Renal cortical epithelial cell (primary cell): ENCODE measurements at places on chromosomes 6 and 20.

DNA sequence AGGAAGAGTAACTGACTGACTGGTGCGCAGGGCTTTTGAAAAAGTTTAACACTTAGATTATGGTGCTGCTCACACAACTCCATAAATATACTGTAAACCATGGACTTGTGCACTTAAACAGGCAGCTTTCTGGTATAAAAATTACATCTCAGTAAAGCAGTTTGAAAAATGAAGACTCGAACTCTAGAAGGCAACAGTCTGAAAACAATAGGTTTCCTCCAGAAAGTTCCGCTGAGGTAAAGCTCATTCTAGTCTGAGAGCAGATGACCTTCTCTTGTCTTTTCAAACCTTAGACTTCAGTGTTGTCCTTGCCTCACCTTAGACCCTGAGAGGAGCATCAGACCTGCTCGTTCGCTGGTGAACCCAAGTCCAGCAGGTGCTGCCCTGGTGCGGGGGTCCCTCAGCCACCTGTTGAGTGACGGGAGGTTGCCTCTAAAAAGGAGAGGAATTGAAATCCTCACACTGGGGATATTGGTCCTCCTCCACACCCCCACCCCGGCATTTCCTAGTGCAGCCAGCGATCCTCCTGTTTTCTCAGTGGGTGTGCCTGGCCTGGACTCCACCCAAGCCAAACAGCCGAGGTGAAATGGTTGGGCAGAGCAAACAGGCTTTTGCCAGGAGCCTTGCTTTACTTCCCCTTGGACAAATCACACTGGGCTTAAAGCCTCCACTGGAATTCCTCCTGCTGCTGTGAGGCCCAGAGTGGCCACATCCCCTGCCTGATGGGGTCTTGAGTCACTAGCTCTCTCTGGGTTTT is 14.7 kb upstream of the PYGB start:
- peak; percentile 90 for DNase-seq

GRCh38 chr20:50344232-50345071 is 153.8 kb downstream of the CEBPB start:
- no peak for DNase-seq

GRCh38 chr6:135033238-135033637 is 21.4 kb downstream of the HBS1L start:
- DNase-seq, result no peak

GRCh38 chr6:3749977-3750316 is 1.6 kb downstream of the PXDC1 start:
- peak; percentile 53 for DNase-seq

DNA sequence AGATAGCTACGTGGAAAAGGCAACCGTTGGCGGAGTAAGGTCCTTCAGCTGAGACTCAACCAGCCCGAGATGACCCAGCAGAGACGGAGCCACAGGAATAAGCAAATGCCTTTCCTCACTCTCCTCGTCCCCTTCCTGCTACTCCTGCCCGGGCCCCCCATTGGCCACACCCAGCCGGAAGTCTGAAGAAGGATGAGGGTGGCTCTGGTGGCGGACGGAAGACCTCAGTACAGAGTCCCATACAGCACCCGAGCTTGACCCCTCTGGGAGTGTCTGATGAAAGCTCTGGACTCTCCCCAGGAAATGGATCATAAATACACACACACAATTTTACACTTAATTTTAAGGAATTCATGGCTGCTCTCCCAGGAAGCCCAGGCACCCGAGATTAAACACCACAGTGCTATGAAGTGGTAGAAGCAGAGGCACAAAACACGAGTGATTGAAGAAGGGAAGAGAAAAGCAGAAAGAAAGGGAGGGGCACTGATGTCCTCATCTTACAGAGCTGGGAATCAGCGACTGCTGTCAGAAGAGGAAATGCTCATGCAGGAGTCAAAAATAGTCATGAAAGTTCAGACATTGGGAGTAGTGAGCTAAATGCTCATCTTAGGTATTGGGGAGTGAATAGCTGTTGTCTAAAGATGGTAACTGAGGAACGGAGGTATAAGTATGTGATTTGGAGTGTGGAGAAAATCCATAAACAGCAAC is 125.6 kb downstream of the BANF2 start:
- no peak for DNase-seq

GRCh38 chr6:83258517-83258916 is 65.4 kb downstream of the RWDD2A start:
- no peak for DNase-seq

GRCh38 chr20:43690943-43691598 is 24.2 kb downstream of the MYBL2 start:
- DNase-seq, result no peak

- DNase-seq, result peak; percentile 29
These were observed 387.8 kb downstream of the SMOC2 start for GRCh38 chr6:168828800-168829199.

GRCh38 chr20:8790442-8791074 is 278.3 kb upstream of the PLCB4 start:
- DNase-seq, result peak; percentile 66

GRCh38 chr20:44465001-44465560 is 10.6 kb upstream of the TTPAL start:
- peak; percentile 59 for DNase-seq

GRCh38 chr6:93407186-93407585 is 12.2 kb downstream of the EPHA7 start:
- DNase-seq, result peak; percentile 91

GRCh38 chr6:117531346-117531745 is 48.9 kb downstream of the DCBLD1 start:
- DNase-seq, result no peak

GRCh38 chr6:47188588-47189021 is 121.1 kb downstream of the TNFRSF21 start:
- DNase-seq, result peak; percentile 92

DNA sequence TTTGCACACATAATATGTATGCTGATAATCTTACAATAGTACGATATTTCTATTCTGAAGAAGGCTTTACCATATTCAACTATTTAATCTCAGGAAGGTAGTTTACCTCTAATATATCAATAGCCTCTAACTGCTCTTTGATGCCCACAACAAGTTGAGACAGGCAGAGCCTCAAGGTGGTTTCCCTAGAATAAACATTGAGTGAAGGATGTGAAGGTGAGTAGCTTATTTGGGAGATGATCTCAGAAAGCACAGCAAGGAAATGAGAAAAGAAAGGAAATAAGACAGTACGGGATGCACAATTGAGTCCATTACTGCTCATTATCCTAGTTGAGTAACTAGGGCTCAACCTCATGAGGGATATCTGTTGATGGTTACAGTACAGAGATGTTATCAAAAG is 638.4 kb downstream of the MAFB start:
- DNase-seq, result no peak

DNA sequence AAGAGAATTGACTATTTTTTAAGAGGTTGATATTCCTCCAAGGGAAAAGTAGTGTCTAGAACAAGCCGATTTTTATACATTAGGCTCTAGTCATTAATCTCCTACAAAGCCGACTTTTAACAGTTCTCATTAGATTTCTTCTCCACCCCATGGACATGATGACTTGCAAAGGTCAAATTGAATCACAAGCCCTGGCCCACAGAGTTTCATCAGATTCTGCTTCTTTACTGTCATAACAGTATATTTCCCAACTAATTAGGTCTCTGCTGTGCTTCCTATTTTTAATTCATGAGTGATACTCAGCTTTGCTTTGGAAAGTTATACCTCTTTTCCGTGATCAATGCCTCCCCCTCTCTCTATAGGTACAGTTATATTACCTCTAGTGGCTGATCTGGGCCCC is 90.6 kb upstream of the ADGRB3 start:
- no peak for DNase-seq

DNA sequence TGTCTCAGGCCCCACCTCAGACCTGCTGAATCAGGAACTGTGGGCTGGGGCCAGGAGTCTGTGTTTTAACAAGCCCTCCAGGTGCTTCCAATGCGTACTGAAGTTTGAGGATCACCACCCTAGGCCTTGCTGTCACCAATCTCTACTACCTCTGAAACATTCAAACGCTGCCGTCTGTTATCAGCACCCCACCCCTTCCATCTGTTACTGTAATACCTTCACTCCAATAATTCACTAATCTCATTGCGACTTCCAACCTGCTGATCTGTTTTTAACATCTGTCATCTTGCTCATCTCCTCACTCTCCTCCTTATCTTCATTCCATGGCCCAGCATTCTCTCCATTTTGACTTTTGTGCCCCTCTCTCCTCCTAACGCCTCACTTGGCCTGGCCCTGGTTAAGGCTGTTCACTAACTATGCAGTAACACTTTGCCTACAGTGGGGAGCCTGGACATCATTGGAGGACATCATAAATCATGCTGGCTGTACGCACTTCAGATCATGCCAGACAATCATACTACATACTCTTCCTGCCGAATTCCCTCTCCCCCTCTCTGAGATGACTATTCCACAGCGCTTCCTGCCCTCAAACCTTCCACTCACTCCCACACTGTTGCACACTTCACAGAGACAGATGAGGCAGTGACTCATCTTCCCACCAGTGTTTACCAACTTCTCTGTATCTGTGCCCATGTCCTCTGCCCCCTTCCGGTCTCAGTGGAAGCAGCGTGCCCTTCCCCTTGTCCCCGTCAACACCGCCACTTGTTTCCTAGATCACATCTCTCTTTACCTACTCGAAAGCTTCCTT is 3.0 kb upstream of the GUCA1B start:
- DNase-seq, result peak; percentile 48

DNA sequence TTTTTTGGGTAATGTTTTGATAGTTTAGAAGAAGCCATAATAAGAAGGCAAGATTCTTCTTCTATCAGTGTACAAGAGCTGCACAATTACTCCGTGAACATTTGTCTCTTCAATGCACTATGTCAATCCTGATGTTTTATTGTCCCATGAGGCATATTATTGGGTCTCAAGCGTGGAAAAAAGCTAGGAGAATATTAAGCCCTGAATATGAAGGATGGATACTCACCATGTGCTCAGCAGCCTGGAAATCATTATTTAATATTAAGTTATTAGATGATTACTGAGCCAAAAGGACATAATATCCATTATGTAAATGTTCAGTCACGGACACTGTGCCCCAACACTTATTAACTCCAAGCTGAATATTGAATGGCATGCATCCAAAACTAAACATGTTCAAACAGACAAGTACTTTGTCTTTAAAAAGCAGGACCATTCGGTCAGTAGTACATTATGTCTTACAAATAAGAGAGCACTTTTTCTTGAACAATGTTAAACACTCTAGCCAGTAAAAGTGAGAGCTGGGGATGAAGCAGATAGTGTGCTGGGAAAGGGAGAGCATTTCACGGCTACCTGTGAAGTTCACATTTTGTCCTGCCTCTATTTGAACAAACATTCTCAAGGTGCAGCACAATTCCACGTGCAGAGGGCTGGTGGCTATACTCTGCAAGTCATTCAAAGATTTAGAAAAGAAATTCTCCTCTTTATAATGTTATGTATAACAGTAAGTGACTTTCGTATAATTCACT is 70.6 kb upstream of the CNR1 start:
- peak; percentile 11 for DNase-seq

- DNase-seq, result peak; percentile 33
These were observed 162.7 kb downstream of the GRM4 start for GRCh38 chr6:33983109-33983716.

GRCh38 chr6:34518669-34519365 is 37.3 kb downstream of the SPDEF start:
- DNase-seq, result no peak

DNA sequence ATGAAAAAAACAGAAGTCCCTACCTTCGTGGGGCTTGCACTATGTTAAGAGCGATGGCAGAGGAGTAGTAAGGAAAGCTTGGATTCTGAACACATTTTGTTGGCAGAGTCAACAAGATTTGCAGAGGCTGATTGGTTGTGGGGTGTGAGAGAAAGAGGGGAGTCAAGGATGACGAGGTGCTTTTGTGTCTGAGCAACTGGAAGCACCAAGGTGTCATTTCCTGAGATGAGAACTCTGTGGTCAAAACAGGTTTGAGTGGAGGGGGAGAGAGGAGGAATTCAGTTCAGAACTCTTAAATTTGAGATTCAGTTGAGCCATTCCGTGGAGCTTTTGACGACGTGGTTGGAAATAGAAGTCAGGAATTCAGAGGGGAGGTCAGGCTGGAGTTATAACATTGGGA is 3.5 kb downstream of the OCSTAMP start:
- no peak for DNase-seq

DNA sequence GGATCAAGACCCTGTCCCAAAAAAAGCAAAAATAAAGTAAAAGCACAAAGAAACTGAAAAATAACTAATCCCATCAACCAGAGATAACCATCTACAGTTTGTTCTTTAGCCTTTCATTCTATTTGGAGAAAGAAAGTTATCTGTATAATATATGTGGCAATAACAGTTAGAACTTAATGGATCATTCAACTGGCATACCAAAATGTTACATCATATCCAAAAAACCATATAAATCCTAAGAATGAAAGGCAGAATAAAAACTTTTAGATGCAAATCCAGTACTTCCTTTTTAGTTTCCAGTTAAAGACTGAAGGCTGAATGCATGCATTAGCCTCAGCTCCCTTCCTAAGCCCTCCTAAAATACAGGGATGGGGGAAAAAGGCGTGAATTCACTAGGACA is 25.2 kb downstream of the ILRUN start:
- no peak for DNase-seq

DNA sequence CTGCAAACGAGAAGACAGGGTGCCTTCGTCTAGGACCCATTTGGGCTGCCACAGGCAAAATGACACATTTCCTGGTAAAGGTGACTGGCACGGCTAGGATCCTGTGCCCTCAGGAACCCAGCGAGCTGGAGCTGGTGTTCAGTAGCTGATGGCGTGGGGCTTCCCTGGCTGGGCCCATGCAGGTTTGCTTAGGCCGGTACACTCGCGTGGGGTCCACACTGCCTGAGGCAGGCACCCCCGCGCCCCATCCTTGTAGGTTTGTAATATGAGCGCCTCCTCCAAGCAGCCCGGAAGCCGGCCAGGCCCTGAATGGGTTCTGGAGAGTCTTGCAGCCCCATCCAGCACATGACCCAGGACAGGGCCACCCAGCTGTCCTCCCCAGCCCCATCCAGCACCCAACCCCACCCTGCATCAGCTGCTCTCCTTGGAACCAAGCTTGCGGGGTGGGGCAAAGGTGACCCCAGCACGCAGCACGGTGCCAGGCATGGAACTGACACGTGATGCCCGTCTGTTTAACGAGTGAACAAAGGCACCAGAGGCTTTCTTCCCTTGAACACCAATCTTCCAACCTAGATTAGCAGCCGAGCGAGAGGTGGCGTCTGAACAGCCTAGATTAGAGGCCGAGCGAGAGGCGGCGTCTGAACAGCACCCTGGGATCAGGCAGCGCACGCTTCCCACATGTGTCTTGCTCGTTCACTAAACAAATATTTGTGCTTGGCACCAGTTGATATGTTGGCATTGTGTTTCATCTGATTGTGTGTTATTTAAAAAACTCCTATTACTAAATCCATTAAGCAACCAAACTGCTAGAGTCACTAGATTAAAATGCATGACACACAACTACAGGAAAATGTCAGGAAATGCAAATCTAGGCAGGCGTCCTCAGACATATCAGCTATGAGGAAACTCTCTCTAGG is 112.1 kb downstream of the DLL1 start:
- DNase-seq, result peak; percentile 9
